ENCODE measurements at places on chromosomes 4 and X.

DNA sequence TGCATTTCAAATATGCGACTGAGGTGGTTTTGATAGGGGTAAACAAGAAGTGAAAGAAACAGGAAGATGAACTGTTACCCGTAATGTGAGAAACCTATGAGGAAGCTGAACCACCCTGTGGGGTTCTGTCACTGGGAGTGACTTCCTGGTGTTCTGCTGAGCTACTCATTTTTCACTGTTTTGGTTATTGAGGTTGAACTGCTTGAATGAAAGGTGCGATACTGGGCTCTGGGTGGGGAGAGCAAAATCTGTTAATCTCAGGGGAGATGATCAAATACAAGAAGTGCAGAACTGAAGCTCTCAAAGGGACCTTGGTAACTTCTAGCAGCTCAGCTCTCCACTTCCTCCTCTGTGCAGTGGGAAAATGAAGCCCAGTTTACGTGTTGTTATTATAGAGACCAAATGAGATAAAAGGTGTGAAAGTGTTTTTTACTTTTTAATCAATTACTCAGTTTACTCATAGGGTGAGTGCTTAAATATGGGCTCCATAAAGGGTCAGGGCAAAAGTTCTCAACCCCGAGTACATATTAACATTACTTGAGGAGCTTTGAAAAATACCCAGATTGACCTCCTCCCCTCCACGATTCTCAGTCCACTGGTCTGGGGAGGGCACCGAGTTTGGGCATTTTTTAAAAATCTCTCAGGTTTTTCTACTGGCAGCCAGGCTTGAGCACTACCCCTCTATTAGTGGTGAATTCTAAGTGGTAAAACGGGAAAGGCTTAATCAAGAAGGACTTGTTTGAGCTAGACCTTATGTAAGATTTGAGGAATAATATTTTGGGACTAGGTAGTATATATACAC lies 66.7 kb downstream of the COQ2 start:
- DNase-seq = no peak

DNA sequence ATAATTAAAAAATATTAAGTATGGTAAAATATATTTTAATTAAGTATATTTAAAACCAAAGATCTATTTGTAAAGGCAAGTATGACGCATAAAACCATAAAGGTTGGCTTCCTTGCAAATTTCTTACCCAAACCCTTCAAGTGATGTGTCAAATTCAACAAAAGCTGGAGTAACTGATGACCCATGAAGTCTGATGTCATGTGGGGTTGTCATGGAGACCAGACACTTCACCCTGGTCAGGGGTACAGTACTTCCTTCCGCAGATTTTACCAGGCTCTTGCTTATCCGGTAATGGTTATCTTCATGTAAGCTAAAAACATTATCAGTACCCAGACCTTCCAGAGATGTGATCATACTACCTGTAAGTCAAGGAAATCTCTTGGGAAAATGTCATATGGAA lies 170.1 kb downstream of the WDFY3 start:
- no peak for DNase-seq

GRCh38 chrX:22247169-22247568 lies 25.5 kb upstream of the CBLL2 start:
- no peak for DNase-seq

DNA sequence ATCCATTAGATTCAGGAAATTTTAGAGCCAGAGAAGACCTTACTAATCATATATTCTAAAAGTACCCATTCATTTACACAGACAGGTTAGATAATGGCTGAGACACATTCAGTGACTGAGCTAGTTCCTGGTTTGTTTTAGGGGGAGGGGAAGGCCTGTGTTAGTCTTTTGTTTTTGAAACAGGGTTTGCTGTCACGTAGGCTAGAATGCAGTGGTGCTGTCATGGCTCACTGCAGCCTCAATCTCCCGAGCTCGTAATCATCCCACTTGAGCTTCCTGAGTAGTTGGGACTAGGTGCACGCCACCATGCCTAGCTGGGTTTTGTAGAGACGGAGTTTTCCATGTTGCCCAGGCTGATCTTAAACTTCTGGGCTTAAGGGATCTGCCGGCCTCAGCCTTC lies 10.1 kb downstream of the RBPJ start:
- DNase-seq = no peak

DNA sequence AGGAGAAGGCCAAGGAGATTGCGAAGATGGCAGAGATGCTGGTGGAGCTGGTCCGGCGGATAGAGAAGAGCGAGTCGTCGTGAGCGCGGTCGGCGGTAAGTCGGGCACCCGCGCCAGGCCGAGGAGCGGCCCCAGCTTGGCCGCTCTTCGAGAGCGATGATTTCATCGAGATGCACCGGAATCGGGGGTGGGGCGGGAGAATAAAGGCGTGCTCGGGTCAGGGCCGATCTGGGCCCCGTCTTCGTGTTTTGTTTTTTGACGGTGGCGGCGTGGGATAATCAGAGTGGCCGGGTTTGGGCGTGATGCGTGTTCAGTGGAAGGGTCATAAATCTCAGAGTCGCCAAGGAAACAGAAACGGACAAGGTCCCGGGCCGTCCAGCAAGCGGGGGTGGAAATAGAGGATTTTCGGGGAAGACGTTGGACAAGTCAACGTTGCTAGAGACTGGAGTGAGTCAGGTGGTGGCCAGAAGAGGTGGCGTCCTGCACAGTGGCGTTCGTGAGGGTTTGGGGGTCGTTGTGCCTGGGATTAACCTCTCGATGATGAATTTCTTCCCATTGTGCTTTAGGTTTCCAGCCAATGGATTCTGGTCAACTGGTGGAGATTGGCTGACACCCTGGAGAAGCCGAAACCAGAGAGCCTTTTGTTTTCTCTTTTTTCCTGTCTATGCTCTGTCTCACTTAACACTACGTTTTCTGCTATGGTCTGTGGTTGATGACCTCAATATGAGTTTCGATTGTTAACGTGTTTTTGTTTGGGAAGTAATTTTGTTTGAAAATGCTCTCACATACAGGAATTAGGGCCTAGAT lies 882 bp downstream of the MRFAP1 start:
- DNase-seq = no peak

DNA sequence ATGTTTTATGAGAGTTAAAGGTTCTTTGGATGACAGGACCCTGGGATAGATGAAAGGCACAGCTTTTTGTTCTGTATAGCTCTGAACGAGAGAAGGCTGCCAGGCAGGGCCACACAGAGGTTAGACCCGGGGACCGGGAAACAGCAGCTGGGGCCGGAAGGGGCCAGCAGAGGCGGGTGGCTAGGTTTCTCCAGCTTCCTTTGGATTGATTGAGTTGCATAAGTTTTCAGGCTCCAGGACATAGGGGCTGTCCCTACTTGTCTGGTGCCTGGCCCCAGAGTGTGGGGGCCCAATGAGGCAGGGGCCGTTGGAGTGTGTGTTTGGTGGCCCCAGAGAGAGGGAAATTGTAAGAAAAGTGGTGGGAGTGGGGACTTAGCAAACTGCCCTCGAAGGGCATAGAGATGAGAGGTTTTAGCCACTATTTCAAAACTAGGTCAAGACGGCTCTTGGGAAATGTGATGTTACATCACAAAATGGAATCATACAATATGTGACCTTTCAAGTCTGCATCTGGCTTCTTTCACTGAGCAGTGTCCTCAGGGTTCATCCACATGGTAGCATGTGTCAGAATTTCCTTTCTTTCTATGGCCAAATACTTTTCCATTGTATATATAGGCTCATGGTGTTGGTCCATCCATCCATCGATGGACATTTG lies 3.7 kb downstream of the ZFP92 start:
- no peak for DNase-seq

GRCh38 chr4:153579410-153579809 lies 104.7 kb upstream of the TLR2 start:
- no peak for DNase-seq

Data from NCI-H2227 treated with DMSO at 0.1 percent for 48 hours (cell line).